ENCODE measurements at places on chromosomes 11 and 22.

- DNase-seq: no peak
These were observed 4.6 kb upstream of the BCL2L13 start for GRCh38 chr22:17633998-17634323.

DNA sequence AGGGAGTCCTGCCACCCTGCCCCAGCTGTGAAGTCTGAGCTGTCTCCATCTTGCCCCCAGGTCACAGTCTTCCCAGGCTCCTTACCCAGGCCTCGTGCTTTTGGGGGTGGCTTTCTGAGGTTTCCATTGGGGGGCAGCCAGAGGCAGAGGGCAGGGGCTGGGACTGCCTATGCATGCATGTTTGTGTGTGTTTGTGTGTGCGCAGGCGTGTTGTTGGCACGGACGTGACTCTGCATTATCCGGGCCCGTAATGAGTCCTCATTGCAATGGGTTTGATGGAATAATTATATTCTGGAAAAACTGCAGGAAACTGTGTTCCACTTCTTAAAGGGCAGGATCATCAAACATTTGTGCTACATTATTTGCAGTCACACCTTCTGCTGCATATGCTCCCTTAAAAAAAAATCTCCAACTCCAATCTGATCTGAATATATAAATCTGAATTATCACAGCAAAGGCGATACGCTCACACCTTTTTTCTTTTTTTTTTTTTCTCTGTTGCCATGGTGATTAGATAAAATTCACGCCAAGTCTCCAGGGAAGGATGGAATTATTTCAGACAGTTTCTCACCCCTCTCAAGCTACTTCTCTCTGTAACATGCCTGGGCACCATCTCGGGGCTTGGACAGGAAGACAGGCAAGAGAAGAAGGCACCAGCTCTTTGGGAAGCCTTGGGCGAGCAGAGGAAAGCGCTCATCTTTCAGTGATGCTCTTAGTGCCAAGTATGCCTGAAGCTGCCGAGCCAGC is 45.9 kb downstream of the DSCAML1 start:
- no peak for DNase-seq

DNA sequence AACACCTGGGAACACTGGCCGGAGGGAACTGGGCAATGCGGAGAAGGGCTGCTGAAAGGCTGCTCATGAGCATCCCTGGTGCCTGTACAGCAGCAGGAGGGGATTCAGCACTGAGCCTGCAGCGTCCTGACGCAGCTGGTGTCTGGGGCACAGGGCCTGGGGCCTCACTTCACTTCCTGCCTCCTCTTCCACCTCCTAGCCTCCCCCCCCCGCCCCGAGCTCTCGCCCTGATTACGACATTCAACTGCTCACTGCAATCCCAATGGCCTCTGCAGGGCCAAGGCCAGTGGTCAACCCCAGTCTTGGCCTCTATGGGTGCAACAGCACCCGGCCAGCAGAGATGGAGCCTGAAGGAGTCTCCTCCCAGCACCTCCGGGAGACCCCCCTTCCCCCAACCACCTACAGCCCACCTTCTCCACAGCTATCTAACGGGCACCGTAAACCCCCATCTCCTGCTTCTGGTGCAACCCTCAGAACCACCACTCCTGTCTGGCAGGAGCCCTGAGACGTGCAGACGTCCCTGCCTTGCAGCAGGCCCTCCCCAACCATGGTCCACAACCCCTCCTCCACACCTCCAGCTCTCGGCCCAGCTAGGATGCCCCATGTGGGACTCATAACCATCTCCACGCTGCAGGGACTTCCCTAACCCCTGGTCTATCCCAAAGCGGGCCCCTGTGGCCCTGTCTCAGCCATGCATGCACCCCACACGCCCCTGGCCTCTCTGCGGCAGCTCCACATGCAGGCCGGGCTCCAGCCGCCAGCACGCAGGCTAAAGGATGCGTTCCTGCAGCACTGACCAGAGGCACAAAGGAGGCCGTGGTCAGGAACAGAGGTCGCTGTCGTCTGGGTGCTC is 38.2 kb downstream of the BRD1 start:
- no peak for DNase-seq

- no peak for DNase-seq
These were observed 197.0 kb upstream of the CADM1 start for GRCh38 chr11:115700981-115701875.

DNA sequence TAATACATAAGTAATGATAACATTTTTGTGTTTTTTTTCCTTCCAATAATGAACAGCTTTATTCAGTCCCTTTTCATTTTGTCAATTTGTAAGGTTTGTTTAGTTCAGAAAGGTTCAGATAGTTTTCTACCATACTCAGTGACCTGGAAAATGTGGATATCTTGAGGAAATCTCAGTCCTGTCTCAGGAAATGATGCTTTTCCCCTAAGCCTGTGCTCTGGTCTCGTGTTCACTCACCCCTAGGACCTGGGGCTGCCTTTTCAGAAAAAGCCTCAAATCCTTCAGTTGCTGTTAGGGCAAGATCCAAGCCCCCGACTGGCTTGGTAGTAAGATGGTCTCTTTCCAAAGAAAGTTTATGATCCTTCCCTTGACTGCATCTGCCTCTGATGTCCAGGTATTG is 21.8 kb downstream of the MS4A6A start:
- no peak for DNase-seq

DNA sequence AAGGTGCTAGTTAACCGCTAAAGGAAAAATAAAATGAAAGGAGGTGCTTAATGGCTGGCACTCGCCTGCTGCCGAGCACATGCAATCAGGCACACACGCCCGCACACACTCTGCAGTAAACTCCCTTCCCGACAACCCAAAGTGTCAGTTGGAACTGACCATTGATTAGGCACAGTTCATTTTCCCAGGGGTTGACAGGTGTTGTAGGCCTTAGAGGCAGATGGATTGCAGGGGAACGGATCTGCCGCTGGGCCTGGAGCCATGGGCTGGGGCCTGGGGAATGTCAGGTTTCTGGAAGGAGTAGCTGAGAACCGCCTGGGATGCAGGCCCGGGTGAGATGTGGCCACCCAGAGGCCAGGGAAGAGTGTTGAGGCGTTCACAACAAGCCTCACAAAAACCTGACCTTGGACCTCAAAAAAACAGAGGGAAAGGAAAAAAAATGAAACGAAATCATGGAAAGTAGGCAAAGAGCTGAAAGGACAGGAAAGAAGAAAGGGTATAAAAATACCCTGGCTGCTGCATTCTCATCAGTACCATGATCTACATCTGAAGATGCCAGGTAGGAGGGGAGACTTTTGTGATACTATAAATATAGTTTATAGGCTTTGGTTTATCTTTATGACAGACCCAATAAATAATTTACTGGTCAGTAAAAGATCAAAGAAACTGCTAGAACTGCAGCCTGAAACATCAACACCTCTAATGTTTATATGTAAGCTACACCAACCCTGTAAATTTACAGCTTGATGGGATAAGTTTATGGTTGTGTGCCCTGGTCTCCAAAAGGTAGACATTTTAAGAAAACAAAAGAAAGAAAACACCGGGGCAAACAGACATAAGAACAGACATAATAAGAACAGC is 313.4 kb downstream of the BUD13 start:
- DNase-seq: no peak

DNA sequence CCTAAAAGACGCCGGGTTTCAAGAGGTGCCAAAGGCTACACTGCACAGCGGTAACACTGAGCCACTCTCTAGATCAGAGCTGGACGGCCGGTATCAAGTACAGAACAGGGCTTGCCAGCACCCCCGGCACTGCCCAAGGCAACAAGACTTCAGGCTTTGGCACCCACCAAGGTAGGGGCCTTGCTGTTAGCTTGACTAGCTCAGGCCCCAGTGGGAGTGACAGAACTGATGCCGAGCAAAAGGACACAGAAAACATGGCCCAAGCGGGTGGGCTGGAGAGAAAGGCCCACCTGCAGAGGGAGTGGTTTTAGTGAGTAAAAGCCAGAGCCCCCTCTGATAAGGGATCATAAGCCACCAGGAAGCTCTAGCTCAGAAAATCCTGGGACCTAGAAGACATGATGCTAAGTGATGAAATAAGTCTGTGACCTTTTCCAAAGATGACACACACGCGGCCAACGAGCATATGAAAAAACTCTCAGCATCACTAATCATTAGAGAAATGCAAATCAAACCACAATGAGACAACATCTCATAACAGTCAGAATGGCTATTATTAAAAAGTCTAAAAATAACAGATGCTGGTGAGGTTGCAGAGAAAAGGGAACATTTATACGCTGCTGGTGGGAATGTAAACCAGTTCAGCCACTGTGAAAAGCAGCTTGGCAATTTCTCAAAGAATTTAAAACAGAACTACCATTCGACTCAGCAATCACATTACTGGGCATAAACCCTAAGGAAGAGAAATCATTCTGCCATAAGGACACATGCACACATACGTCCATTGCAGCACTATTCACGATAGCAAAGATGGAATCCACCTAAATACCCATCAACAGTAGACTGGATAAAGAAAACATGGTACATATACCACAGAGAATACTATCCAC is 12.9 kb downstream of the EHD1 start:
- no peak for DNase-seq

- no peak for DNase-seq
These were observed 50.7 kb downstream of the CSF2RB start for GRCh38 chr22:36964106-36964505.

All from stimulated activated CD8-positive, alpha-beta memory T cell treated with anti-CD3 and anti-CD28 coated beads, Interleukin-7, amount 100 ng/mL, for 1 hour (primary cell).